Naive thymus-derived CD8-positive, alpha-beta T cell (primary cell): ENCODE measurements at places on chromosomes 16 and 17. TPM values are rescaled to one million over a fixed set of nuclear protein-coding genes. Genes with fewer than 3 reads are reported as not detected.

GRCh38 chr17:36876966-36877365, 60.3 kb upstream of the LHX1 start:
- DNase-seq, result no peak

DNA sequence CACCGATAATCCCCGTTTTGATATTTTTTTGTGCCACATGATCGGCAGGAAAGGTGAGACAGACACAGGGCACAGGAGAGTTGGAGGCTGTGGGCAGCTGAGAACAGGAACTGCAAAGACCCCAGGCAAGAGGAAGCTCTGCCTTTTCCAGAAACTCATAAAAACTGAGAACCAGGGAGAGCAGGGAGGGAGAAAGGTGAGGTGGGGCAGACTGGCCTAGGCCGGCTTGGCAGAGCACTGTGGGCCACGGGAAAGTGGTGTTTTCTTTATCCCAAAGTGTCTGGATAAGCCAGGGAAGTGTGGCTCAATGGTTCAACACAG, 11.8 kb upstream of the AXIN2 start:
- no peak for DNase-seq

GRCh38 chr16:30137897-30138296, 14.9 kb upstream of the MAPK3 start:
- DNase-seq, result no peak

Gene ABCC3
- total RNA-seq, result 0.10 TPM

GRCh38 chr16:85286066-85286831, 174.0 kb upstream of the CIBAR2 start:
- DNase-seq, result no peak

GRCh38 chr16:11240636-11241473, 15.1 kb downstream of the SOCS1 start:
- DNase-seq, result no peak

DNA sequence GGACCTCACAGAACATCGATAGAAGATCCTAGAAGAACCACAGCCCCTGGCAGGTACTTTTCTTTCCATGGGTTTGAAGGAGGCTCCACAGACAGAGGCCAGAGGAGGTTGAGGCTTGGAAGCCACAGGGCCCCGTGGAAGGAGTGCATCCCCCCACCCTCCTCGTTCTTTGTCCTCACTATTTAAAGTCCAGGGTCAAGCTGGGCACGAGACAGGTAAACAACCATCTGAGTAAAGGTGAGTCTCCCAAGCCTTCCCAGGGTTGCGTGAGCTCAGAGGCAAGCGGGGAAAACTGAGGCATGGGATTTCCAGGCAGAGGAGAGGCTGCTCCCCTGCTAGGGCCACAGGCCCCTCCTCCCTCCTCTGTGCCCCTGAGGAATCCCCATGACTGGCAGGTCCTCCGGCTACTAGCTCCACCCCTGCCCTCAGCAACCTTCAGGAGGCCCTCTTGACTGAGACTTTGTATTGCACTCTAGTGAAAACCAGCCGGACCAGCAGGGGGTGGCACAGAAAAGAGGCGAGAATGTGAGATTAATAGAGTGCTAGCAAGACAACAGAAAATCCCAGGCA, 927 bp upstream of the SULT1A2 start:
- no peak for DNase-seq

Gene TNK1
- 20.8 TPM for total RNA-seq

DNA sequence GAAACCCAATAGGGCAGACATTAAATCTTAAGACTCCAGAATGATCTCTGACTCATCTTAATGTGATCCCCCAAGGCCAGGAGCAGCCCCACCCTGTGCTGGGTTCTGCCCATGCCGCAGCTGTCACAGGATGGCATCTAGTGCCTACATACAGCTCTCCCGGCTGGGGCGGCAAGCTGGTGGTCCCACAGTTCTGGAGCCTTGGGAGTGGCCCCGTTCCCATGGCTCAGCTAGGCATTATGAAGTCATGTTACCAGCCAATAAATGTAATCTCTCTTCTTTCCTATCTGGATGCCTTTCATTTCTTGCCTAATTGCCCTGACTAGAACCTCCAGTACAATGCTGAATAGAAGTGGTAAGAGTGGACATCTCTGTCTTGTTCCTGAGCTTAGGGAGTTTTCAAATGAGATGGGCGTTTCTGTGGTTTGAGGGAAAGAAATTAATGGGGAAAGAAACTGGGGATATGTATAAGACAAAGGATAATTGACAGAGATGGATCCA, 95.7 kb upstream of the DNAH17 start:
- DNase-seq, result no peak

- DNase-seq, result no peak
These were observed 72.4 kb downstream of the MRM1 start for GRCh38 chr17:36673637-36674277.

DNA sequence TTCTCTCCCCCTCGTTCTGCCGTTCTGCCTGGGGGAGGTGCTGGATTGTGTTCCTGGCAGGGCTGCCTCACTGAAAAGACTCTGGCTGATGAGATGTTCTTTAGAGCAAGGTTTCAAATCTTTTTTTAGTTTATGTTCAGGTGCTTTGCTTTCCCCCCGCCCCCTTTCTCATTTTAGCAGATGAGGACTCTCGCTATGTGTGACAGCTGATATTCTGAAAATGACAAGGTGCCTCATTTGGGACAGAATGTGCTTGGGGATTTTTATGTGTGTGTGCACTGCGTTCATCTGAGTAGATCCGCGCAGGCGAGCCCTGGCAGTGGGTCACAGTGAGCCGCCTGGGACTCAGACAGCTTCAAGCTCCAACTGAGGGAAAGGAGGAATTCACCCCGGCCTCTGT, 205.9 kb downstream of the HS3ST4 start:
- no peak for DNase-seq

Gene C1QTNF8
- not detected for total RNA-seq

DNA sequence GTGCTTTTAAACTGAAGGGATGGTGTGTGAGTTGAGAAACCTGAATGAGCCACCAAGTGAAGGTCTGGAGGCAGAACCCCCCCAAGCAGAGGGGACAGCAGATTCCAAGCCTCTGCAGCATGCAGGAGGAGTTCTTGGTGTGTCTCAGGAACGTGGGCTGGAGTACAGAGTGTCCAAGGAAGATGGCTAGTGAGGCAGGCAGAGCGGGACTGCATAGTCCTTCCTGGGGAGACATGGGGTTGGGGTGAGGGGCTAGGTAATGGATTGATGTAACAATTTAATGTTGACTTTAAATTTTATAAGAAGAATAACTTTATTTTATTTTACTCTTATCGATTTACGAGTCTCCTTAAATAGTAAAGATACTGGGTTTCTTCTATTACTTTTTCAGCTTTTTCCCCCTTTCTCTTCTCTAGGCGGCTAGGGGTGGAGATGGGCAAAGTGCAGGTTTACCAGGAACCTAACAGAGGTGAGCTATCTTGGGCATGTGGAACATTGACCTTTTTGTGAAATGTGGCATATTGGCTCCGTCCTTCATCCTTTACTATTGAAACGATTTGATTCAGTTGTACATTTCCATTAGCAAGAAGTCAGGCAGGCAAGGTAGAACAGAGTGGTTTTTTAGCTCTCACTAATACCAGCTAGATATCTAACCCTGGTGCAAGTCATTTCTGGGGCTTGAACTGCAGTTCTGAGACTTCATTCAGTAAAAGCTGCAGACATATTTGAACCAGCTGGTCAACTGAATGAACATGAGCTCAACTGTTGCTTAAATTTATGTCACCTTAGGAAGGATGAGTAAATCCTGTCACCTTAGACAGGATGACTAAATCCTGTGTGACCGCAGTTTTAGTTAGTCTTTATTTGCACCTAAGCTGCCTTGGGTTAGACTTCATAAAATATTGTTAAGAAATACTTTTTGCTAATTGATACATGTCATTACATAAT, 9.2 kb downstream of the PRPSAP2 start:
- DNase-seq, result no peak

DNA sequence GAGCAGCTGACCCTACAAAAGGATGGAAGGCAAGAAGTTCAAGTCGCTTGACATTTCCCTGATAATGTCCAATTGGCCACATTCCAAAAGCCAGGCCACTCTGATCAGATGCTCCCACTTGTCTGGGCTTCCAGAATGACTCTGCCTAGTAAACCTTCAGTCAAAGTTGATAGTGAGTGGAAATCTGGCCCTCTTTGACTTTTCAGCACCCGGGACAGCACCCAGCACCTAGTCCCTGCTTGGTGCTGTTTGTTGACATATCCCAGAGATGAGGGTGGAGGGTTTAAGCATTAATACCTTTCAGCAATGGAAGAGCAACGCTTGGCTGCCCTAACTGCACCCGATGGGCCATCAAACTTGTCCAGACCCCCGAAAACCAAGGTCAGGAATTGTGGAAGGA, 131.3 kb downstream of the AIPL1 start:
- DNase-seq, result peak; percentile 3

DNA sequence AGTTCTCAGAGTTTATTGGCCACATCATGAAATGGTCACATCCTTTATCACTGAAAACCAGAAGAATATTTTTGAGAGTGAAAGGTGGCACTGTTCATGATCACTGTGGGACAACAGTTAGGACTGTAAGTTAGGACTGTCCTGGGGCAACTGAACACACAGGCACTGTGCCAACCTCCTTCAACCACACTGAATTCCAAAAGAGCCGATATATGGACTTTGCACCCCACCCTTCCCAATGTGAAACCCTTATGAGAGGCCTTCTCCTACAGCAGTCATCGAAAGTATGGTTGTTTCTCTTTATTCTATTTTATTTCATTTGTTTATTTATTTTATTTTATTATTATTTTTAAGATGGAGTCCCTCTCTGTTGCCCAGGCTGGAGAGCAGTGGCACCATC, 353.5 kb downstream of the TOX3 start:
- no peak for DNase-seq

Gene CCDC78
- 15.1 TPM for total RNA-seq
